Hindlimb muscle (tissue), 1 donor: ENCODE measurements at places on chromosomes 16 and 17.
A peak's percentile ranks its signal among the peaks of the same experiment; 100 is the strongest.

DNA sequence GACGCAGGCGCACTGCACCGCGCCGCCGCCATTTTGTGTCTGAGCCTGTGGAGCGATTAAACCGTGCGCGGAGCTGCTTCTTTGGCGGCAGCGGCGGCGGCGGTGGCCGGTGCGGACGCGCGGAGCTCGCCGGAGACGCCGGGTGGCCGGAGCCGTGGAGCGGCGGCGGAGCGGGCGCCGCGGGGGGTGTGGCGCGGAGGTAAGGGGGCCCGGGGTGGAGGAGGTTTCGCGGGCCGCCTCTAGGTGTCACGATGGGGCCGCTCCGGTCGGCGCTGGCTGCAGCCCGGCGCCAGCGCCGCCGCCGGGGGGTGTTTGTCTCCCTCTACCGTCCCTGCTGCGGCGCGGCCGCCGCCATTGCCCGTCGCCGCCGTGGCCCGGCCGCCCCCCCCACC, at the start of gene CTCF:
Gene CTCF, plus strand, starts transcription at position 1 of the 392 bp plus-strand sequence. CDS start 48,307 bp downstream, outside the sequence.
- DNase-seq, result peak; percentile 89

DNA sequence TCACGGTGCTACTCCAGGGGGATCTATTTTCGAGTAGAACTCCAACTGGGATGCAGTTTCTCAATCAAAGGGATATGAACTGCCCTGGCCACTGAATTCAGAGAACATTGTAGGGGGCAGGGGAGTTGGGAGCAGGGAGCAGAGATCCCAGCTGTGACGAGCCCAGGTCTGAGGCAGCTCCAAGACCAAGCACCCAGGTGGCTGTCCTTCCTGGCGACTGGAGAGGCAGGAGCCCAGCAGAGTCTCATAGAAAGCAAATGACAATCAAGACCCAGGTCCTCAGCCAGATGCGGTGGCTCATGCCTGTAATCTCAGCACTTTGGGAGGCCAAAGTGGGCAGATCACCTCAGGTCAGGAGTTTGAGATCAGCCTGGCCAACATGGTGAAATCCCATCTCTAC, 60.1 kb downstream of the TK2 start:
- DNase-seq, result no peak

- no peak for DNase-seq
These were observed 101.6 kb downstream of the CYTH1 start for GRCh38 chr17:78680436-78680835.

- DNase-seq, result no peak
These were observed 7.9 kb upstream of the ALDH3A1 start for GRCh38 chr17:19755821-19756510.

GRCh38 chr16:25546791-25547190, 145.0 kb upstream of the HS3ST4 start:
- DNase-seq, result no peak

DNA sequence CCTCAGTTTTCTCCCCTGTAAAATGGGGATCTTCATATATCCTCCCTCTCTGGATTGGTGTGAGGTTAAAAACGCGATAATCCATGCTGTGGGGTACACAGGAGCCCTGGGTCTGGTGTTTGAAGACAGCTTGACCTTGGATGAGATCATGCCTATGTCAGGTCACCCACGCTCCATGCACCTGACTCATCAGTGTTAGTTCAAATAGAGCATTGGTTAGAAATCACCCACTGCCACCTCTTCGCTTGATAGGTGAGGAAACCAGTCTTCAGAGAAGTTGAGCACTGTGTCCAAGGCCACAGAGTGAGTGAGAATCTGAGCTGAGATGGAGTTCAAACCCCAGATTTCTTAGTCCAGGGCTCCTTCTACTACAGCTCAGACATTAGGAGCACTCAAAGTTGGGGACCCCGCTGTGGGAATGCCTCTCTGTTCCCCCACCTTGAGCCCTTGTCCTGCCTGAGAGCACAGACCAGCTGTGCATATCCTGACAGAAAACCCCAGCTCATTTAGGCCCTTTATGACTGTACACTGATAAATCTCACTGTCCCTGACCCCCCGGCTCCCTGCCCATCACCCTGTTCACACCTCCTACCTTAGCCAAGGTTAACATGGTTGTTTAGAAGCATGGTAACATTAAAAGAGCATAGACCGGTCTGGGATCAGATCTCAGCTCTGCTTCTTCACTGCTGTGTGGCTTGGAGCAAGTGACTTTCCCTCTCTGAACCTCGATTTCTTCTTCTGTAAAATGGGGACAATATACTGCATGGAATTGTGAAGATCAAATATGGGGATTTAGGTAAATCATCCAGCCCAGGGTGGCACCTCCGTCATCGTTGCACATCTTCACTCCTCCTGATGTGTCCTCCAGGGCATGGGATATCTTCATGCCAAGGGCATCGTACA, 22.4 kb upstream of the LGALS9 start:
- DNase-seq, result no peak

DNA sequence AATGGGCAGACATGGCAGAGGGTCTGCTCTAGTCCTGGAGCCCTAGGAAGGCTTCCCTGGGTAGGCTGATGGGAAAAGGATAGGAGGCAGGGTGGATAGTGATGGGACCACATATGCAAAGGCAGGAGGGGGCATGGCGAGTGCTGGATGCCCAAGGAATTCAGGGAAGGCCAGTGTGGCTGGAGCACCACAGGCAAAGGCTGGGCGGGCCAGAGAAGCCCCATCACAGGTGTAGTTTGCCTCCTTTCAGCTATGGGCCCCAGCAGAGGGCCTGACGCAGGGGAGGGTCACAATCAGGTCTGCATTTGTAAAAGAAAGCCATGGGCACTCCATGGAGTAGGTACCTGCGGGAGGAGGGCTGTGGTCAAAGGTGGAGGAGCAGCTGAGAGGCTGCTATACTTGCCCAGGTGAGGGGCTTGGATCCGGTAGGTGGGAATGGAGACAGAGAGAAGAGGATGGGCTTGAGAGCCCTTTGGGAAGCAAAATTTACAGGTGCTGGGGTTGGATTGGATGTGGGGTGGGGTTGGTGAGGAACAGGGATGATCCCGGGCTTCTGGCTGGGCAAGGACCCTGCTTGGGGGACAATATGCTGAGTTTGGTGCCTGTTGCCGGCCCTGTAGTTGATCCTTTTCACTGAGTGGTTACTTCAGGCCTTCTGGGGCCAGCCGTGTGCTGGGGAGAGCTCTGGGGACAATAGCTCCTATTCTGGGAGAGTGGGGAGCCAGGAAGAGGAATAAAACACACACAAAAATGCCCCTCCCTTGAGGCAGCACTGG, 6.5 kb upstream of the COL1A1 start:
- DNase-seq, result no peak

DNA sequence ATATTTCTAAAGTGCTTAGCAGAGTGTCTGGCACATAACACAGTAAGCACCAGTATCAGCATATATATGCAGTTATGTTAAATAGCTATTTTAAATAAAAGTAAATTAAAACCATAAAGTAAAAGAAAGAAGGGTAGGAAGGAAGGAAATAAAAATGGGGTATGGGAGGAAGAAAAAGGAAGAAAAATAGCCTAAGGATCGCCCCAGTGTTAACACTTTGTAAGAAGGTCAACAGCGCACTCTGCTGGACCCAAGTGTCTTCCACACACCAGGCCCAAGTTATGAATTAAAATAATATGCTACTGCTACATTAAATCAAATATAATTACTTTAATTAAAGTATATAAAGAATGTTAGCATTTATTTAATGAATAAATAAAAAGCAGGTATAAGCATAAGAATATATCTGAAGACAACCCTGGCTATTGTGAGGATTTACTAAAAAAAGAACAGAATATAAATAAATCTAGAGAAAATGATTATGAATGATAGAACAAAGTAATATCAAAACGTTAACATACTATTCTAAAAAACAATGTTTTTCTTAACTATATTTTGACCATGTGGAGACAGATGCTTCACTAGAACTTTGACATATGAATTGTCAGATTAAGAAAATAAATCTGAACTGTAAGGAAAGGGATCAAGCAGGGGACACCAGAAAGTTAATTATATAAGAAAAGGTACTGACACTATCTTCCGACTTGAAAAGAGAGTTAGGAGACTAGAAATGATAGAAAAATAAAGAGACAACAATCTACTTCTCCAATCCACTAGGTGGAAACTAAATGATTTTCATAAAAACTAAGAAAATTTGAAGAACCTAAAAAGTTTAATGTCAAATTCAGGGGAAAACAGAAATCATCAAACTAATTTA, 25.9 kb downstream of the BRIP1 start:
- peak; percentile 68 for DNase-seq

DNA sequence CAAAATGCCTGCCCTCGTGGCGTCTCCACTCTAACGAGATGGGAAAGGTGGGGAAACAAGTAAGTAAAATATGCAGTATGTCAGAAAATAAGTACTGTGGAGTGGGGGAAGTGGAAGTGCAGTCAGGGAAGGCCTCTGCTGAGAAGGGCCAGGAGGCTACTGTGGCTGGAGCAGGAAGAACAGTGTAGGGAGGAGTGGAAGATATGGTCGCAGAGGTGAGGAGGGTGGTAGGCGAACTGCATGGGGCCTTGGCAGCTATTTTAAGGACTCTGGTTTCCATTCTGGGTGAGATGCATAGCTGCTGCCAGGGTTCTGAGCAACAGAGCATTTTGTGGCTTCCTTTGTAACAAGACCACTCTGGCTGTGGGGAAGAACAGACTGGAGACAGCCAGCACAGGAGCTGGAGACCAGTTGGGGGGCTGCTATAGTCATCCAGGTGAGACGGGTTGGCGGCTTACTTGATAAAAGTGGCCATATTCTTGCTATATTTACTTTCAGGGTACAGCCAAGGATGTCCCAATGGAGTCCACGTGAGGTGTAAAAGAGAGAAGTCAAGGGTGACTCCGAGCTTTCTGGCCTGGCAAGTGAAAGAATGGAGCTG, 42.6 kb downstream of the CYTH1 start:
- DNase-seq, result no peak

- DNase-seq, result no peak
These were observed 408.6 kb downstream of the SOX9 start for GRCh38 chr17:72529386-72529785.

- DNase-seq, result no peak
These were observed 48.4 kb downstream of the AKAP1 start for GRCh38 chr17:57133486-57133885.

- DNase-seq, result no peak
These were observed 1.5 kb upstream of the PRKCA start for GRCh38 chr17:66300956-66301355.

DNA sequence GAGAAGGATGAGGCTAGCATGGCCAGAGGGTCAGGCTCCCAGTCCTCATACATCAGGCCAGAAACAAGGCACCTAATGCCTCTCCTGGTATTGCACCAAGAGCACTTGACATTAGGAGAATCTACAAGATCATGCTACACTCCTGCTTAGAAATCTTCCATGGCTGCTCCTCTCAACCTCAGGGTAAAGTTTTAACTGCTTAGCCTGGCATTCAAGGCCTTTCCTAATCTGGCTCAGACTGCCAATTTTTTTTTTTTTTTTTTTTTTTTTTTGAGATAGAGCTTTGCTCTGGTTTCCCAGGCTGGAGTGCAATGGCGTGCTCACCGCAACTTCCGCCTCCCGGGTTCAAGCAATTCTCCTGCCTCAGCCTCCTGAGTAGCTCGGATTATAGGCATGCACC, 8.2 kb downstream of the PIP4K2B start:
- DNase-seq, result no peak

- DNase-seq, result no peak
These were observed 452.1 kb downstream of the WWOX start for GRCh38 chr16:78551487-78552085.

DNA sequence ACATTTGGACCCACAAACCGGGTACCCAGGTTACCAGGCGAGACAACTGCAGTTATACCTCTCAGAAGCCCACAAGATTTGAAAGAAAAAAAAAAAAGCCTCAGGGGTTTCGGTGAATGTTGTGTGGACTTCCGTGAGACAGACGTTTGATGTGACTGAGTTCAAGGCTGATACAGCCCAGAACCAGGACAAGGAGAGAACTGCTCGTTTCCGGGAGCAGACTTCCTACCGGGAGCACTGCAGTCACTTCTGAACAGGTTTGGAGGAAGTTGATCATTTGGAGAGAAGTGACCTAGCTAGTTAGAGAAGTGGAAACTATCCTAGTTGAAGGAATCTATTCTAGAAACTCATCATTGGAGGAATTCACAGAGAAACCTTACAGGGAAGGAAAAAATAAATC, 847 bp downstream of the CKLF start:
- no peak for DNase-seq

GRCh38 chr17:12963505-12963904, 54.3 kb downstream of the ELAC2 start:
- DNase-seq, result no peak

- DNase-seq, result peak; percentile 22
These were observed 360.3 kb upstream of the KIF2B start for GRCh38 chr17:53462393-53462811.

GRCh38 chr17:7419819-7420610, at the start of gene SPEM1:
Gene SPEM1, plus strand, starts transcription at chr17:7420324. Its CDS starts 61 bp downstream, at chr17:7420385.
- no peak for DNase-seq

- DNase-seq, result no peak
These were observed 6.4 kb downstream of the HAS3 start for GRCh38 chr16:69111876-69112230.

DNA sequence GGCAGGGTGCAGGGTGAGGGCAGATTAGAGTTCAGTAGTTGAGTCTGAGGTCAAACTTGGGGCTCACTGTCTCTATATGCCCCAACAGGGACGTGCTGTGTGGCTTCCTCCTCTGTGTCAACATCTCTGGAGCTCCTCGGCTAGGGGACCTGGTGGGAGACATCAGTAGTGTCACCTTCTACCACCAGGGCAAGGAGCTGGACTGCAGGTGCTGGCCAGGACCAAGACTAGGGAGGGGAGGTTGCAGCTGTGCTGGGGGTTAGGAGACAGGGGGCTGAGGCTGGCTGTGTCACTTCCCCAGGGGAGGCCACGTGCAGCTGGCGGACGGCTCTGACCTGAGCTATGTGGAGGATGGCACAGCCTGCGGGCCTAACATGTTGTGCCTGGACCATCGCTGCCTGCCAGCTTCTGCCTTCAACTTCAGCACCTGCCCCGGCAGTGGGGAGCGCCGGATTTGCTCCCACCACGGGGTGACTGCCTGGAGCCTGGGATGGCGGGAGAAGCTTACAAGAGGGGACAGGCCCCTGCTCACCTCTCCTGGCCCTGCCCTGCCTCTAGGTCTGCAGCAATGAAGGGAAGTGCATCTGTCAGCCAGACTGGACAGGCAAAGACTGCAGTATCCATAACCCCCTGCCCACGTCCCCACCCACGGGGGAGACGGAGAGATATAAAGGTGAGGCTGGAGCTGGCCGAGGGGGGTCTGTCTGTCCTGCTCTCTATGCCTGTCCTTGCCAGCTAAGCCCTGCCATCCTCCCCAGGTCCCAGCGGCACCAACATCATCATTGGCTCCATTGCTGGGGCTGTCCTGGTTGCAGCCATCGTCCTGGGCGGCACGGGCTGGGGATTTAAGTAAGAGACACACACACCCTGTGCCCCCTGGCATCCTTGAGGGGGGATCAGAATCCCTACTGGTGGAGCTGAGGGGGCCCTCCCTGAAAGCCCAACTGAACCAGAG, 18.9 kb downstream of the ADAM11 start:
- DNase-seq, result no peak

GRCh38 chr16:85206472-85207356, 94.4 kb upstream of the CIBAR2 start:
- DNase-seq, result peak; percentile 69

- no peak for DNase-seq
These were observed 26.1 kb upstream of the AMZ2 start for GRCh38 chr17:68221786-68222185.
